ENCODE measurements at places on chromosomes 6 and 20.

- DNase-seq = no peak
These were observed 17.5 kb downstream of the UQCC1 start for GRCh38 chr20:35394271-35394670.

DNA sequence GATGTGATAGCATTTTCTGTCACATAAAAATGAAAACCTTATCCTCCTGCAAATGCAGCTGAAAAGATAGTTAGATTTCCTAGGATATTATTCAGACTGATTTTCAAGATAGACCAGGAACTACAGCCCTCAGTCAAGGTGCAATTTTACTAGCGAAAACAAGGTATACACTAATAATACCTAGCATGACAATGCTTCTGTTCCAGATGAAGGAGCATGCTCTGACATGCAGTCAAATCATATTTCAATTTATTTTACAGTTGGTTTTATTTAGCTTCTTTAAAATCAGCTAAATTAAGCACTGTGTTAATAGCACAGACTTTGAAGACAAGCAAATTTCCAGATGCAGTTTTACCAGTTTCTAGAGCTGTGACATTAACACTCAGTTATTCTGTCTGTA, 14.2 kb upstream of the TNFAIP3 start:
- DNase-seq = no peak

GRCh38 chr6:84774985-84775284, 10.5 kb upstream of the TBX18 start:
- no peak for DNase-seq

DNA sequence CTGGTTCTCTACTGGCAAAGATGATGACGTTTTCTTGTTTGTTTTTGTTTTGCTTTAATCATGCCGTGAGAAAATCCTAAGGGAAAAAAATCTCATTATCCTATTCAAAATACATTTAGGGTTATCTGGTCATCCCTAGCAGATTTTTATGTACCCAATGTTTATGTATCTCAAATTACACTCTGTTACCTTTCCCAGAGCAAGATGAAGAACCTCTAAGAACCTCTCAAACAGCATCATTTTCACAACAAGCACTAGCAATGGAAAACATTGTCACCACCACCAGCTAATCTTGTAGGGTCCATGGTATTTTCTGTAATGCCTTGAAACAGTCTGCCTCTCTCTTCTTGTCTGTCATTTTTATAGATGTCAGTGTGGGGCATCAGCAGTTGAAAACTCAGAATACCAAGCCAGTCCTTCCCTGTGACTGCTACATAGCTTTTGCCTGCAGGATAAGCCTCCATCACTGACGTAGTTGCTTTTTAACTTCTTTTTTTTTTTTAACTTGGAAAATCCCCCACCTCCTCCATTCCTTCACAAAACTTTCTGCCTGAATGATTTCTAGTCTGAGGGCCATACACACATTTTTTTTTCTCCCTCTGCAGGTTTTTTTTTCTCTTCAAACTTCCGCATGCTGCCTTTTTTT, 2.4 kb upstream of the SNAP25 start:
- DNase-seq = no peak

- no peak for DNase-seq
These were observed 16.3 kb downstream of the HDAC2 start for GRCh38 chr6:113954653-113955052.

Measured in NCI-H1048 (cell line).